ENCODE measurements at places on chromosomes 4 and X.

GRCh38 chr4:107133965-107134653 is 98.0 kb upstream of the DKK2 start:
- DNase-seq, result no peak

DNA sequence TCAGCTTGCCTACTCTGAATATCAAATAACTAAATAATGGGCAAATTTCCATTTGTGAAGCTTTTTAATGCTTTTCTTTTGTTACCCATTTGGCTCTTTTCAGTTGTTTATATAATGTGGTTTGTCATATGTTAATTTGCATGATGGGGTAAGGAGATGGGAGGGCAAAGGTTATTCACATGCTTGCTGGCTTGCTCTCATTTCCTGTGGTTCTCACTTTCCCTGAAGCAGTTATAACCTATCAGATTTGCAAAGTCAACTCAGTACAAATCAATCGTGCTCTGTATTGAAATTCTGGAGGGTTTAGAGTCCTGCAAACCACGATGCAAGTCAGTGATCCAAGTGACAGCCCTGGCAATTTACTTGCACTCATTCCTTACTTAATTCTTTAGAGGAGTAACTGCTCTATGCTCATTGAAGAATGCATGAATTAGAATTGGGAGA is 711.2 kb downstream of the ADGRL3 start:
- DNase-seq, result no peak

GRCh38 chr4:1979477-1980196 is 29.1 kb downstream of the NELFA start:
- no peak for DNase-seq

GRCh38 chrX:124249345-124249744 is 83.1 kb upstream of the TEX13D start:
- no peak for DNase-seq

DNA sequence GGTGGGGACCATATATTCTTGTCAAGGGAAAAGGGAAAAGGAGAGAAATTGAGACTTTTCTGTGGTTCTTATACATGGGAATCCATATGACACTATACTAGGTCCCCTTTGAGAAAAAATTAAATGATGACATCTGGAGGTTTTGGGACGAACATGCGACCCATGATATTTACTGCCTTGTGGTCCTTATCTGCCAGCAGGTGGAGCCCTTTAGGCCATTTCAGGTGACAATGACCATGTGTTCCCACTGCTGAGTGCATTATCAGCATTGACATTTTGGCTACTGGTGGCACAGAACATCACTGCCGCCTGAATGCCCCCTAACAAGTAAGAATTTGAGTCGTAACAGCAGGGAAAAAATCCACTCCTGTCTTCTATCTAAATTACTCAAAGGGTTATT is 843.4 kb downstream of the FSTL5 start:
- DNase-seq, result no peak

- DNase-seq, result no peak
Measured at GRCh38 chr4:185831125-185831815, 19.3 kb upstream of the SORBS2 start.

- DNase-seq, result peak; percentile 7
Measured at GRCh38 chr4:165208741-165209388, 1.5 kb downstream of the KLHL2 start.

DNA sequence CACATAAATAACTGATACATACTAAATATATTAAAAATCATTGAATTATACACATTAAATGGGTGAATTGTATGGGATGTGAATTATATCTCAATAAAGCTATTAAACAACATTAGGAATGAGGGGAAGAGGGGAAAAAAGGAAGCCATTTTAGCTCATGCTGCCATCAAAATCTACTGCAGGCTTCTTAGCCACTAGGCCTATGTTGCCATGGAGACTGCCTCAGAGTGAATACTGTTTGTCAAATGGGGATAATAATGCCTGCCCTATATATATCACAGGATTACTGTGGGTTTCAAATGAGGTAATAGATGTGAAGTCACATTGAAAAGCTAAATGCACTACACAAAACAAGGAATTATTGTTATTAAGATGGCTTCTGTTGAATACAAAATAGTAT is 21.2 kb downstream of the TMEM255A start:
- no peak for DNase-seq

DNA sequence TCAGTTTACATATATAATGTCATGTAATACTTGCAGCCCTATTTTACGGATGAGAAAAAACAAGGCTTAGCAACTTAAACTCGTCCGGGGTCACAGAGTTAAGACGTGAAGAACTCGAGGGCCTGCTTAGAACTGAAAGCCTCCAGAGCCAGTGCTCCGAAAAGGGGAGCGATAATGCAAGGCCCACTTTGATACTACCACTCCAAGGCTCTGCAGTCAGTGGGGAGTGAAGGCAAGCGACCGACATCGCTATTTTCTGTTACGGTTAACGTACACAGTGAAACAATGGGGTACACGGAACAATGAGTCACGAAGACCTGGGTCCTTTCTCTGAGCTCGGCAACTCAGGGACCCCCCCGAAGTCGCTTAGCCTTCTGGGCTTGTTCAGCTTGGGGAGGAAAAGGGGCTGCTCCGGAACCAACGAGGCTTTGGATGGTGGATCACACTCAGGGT is 965 bp downstream of the PPA2 start:
- no peak for DNase-seq

DNA sequence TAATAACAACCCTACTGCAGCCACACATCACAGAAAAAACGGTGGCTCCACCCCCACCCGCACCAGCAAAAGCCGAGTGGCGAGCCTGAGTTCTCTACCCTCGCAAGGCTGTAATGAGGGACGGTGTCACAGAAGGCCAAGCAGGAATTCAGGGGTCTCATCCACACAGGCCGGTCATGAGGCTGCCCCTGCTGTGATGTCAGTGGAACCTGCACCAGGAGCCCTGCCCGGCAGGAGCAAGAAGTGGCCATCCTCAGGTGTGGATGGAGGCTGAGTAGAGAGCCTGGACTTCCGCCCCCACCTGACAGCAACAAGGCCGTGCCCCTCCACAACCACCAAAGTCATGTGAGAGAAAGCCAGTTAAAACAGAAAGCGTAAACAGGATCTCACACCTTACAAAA is 20.6 kb downstream of the LYAR start:
- peak; percentile 72 for DNase-seq

DNA sequence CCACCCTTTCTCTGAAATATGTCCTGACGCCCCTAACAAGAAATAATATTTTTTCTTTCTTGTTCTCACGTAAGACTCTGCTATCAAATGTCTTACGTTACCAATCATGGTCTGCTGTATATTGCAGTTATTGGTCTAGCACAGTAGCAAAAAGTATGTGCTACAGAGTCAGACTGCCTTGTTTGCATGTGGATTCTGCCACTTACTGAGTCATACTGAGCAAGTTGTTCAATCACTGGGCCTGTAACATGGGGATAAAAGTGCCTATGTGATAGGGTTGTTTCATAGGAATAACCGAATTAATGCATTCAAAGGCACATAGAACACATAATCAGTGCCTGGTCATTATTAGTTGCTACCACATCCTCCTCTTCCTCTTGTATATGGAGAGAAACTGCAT is 14.1 kb downstream of the RPGR start:
- DNase-seq, result no peak

- no peak for DNase-seq
Measured at GRCh38 chr4:43374216-43374751, 481.8 kb downstream of the GRXCR1 start.

GRCh38 chrX:21798677-21799219 is 40.7 kb upstream of the MBTPS2 start:
- DNase-seq, result no peak

DNA sequence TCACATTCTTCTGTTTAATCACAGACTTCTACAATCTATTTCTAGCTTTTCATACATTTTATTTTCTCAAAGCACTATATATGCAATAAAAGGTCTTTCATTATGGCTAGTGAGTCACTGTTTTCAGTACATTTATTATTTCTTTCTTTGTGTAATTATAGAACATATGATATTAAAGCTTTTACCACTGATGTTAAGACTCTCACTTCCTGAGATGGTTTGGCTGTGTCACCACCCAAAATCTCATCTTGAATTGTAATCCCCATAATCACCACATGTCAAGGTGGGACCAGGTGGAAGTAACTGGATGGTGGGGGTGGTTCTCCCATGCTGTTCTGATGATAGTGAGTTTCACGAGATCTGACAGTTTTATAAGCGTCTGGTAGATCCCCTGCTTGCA is 41.9 kb downstream of the UBA6 start:
- DNase-seq, result no peak

DNA sequence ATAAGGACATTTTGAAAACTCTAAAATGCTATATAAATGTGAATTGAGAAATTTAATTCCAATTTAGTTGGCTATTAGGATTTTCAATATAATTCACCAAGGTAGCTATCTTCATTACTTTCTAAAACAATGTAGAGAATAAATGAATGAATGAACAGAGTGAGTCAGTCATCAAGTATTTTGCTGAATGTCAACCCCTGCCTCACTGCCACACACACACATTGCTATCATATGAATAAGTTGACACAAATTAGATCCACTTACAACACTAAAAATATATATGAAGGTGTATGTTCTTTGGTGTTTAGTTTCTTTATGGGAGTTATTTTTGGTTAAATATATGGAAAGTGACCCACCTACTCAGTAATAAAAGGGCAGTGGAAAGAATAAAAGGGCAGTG is 141.4 kb upstream of the SMIM10 start:
- no peak for DNase-seq

- DNase-seq, result peak; percentile 42
Measured at GRCh38 chr4:162497564-162498167, 333.9 kb upstream of the FSTL5 start.

- DNase-seq, result no peak
Measured at GRCh38 chr4:13151194-13151593, 332.9 kb downstream of the RAB28 start.

GRCh38 chr4:38176165-38176564 is 216.0 kb downstream of the PTTG2 start:
- DNase-seq, result no peak

DNA sequence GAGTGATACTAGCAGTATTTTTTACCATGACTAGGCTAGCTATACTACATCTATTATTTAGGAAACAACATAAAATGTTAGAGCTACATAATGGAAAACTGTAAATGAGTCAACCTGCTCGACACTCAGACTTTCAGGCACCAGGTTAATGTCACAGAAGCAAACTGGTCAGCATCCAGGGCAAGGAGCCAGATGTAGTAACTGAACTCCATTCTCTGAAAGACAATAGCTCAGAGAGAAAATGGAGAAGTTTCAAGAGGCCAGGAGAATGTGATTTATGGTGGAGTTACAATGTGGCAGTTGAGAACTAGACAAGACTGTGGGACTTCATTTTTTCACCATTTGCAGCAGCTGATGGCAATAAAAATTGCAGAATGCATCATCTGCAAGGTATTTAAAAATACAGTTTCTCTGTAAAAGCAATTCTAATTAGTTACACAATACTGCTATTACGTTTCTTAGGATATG is 342.7 kb upstream of the PABPC4L start:
- no peak for DNase-seq

DNA sequence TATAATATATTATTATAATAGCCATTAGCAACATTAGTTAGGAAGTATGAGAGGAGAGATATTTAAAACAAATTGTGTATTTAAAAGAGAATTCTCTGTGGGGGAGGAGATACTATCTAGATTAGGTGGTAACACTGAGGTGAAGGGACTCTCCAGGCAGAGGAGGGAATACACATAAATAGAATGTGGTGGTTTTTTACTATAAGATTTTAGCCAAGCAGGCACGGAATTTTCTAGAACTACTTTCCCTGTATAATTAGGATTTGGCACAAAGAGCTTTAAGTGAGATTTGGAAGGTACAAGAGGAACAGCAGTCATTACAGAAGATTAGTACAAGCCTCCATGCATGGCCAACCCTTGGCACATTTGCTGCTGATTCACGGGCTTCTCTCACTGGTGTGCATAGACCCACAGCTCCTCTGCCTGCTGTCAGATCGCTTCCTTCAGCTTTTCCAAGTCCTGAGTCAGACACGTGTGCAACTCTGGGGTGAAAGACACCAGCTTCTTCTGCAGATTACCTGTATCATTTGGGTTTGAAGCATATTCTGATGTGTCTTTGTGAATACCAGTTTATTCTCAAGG is 685.5 kb downstream of the KCTD8 start:
- DNase-seq, result no peak

GRCh38 chr4:6421397-6421796 is 51.0 kb downstream of the PPP2R2C start:
- no peak for DNase-seq

- no peak for DNase-seq
Measured at GRCh38 chrX:130771230-130771629, 131.8 kb downstream of the ENOX2 start.

DNA sequence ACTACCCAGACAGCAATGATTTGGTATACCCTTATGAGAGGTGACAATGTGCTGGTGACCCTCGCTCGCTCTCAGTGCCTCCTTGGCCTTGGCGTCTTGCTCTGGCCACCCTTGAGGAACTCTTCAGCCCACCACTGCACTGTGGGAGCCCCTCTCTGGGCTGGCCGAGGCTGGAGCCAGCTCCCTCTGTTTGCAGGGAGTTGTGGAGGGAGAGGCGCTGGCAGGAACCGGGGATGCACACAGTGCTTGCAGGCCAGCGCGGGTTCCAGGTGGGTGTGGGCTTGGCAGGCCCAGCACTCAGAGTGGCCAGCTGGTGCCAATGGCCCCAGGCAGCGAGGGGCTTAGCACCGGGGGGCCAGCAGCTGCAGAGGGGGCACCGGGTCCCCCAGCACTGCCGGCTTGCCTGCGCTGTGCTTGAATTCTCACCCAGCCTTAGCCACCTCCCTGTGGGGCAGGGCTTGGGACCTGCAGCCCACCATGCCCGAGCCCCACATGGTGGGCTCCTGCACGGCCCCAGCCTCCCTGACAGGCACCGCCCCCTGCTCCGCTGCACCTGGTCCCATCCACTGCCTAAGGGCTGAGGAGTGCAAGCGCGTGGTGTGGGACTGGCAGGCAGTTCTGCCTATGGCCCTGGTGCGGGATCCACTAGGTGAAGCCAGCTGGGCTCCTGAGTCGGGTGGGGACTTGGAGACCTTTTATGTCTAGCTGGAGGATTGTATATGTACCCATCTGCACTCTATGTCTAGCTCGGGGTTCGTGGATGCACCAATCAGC is 857.0 kb upstream of the IGFBP7 start:
- DNase-seq, result no peak

GRCh38 chr4:99653916-99654315 is 3.7 kb downstream of the C4orf54 start:
- DNase-seq, result no peak

GRCh38 chr4:8393593-8394038 is 46.9 kb downstream of the ACOX3 start:
- DNase-seq, result no peak

DNA sequence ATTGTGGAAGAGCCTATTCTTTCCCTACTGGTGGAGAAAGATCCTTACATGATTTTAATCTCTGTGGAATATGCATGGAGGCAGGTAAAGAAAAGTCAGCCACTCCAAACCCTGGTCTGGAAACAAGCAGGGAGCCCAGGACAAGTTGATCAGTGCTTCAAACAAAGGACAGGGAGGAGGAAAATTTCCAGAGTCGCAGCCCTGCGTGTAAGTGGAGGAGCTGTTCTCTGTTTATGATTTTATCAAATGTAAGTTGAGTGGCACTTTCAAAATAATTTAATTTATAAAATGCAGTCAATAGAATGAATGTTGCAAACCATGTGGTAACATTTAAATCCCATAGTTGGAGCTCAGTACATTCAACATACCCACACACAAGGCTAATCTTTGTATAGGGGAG is 57.0 kb downstream of the SLC34A2 start:
- no peak for DNase-seq

GRCh38 chr4:123597586-123597985 is 201.0 kb downstream of the SPRY1 start:
- no peak for DNase-seq
